ENCODE measurements at places on chromosomes 4 and X.

GRCh38 chr4:137124278-137124932 lies 407.9 kb downstream of the PCDH18 start:
- DNase-seq: peak; percentile 75

DNA sequence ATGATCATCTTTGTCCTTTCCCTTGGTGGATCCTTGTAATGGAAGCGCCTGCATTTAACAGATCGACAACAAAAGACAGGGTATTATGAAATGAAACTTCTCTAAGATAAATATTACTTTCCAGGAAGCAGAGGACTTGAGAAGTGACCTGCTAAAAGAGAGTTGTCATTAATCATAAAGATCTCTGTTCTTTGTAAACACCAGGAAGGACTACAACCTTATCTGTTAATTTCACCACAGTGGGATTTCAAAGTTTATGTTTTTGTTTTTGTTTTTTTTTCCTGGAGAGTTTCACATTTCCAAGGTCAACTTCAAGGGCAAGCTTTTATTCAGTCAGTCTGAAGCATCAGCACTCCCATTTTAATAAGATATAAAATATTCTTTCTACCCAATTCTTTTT lies 170.9 kb downstream of the RCHY1 start:
- DNase-seq: no peak

- no peak for DNase-seq
Measured at GRCh38 chr4:106775636-106776035, 260.5 kb downstream of the DKK2 start.

DNA sequence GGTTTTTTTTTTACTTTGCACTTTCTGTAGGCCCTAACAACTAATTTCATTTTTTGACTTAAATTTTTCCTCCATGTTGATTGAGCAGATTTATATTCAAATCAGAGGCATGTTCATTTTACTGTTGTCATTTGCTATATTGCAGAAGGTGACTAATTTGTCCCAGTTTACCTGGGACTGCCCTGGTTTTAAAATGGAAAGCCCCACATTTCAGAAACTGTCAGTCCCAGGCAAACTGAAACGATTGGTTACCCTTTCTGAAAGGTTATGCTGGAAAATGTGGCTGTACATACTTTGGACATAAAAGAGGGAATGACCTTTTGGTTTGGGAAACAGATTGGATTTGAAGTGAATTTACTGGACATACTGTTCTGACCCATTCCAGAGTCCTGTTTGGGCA lies 160.0 kb downstream of the SPCS3 start:
- DNase-seq: no peak

DNA sequence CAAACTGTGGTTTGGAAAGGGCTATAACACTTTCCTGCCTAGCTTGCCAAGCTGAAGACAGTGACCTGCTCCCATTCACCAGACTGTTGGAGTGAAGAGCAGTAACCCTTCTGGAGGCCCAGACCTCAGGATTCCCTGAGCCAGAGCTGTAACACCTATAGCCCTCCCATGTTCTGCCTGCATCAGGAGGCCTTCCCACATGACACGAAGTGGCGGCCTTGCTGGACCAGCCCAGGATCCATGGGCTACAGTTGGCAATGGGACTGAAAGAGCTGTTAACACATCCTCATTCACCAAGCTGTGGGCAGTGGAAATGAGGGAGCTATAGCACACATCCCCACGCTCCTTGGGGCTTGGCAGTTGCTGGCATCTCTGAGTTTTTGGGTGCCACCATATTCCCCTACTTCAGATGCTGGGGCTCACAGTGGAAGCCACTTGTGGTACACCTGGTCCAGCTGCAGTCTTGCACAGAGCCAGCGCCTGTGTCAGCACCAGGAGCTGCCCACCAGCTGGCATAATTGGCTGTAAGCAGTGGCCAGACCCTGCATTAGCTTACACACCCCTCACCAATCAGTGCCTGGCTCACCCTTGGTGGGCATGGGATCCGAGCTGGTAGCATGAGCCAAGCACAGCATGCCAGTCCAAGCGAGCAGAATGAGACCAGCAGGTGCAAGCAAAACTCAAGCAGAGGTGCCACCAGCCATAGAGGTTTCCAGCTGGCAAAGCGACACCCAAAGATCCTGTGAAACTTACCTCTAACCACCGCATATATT lies 1029.3 kb downstream of the TECRL start:
- DNase-seq: no peak

DNA sequence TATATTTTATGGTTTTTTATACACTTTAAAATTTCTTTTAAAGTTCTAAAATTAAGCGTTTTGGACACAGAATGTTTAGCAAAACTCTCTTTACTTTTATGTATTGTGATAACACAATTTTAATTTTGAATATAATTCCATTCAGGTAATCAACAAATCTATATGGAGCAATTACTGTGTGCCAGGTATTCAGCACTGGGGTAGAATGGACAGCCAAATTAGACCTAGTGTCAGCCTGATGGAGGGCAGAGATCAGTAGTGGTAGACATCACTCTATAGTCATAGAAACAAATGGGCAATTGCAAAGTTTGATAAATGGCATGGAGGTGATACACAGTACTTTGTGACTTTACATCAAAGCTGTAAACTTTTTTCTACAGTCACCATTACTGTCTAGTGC lies 41.8 kb upstream of the UNC5C start:
- no peak for DNase-seq

DNA sequence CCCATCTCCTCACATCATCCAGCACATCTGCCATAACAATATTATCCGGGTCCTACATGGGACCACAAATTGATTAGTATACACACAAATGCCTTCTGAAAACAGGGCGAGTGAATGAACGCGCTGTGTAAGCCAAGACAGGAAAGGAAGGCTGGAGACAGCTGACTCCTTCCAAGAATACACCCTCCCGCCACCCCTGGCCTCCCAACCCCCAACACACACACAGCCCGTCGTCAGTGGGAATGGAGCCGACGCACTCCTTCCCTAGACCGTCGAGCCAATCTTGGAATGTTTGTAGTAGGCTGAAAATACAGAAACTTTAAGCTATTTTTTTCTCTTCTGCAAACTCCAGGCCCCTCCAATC lies 319 bp upstream of the MAGEH1 start:
- no peak for DNase-seq

- DNase-seq: no peak
Measured at GRCh38 chrX:23779025-23779424, 3.9 kb upstream of the SAT1 start.

GRCh38 chrX:136336623-136337022 lies 35.9 kb downstream of the ADGRG4 start:
- no peak for DNase-seq

DNA sequence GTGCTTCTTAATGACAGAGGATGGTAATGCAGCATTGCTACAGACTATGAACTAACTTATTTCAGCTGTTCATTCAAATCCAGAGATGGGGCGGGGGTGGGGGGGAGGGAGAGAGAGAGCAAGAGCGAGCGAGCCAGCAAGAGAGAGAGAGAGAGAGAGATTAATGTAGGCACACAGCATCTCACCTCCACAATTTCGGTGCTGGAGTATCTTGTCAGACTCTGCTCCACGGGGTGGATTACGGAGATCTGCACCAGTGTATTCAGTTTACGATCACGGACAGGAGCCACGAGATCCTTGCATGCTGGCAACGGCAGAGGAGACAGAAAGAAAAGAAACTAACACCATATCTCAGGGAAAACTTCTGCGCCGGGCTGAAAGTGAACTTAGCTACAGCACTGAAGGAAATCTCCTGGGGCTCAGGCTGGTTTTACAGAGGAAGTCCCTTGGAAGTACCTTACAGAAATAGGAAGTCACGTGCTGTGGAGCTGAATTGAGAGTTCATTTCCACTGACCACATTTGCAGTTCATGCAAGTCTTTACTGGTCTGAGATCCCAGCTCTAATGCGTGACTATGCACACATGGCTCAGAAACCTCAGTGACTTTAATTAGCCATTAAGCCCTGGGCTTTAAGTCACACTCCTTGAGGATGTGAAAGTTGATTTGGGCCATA lies 440.9 kb downstream of the INPP4B start:
- no peak for DNase-seq

DNA sequence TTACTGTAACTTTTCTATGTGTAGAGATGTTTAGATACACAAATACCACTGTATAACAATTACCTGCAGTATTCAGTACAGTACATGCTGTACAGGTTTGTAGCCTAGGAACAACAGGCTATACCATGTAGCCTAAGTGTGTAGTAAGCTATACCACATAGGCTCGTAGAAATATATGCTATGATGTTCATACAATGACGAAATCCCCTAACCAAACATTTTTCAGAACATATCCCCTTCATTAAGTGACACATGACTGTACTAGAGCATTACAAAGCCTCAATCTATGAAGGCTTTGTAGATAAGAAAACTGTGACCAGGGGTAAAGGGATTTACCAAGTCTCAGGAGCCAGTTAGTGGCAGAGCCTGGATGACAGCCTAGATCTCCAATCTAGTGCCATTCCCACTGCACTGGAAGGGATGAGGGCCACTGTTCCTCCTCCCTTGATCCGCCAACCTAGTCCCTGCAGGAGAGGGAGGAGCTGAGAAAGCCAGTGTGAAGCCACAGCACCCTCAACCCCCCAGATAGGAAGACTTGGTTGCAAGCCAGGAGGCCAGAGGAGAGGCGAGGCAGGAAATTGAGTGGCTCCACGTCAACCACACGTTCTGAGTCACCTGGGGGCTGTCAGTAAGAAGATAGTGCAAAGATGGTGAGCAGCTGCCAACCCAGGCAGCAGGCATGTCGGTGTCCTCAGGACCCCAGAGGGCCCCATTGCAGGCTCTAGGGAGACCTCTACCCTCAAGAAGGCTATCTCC lies 227.7 kb downstream of the BCOR start:
- DNase-seq: no peak

- DNase-seq: no peak
Measured at GRCh38 chr4:5821665-5822358, 71.1 kb downstream of the CRMP1 start.

DNA sequence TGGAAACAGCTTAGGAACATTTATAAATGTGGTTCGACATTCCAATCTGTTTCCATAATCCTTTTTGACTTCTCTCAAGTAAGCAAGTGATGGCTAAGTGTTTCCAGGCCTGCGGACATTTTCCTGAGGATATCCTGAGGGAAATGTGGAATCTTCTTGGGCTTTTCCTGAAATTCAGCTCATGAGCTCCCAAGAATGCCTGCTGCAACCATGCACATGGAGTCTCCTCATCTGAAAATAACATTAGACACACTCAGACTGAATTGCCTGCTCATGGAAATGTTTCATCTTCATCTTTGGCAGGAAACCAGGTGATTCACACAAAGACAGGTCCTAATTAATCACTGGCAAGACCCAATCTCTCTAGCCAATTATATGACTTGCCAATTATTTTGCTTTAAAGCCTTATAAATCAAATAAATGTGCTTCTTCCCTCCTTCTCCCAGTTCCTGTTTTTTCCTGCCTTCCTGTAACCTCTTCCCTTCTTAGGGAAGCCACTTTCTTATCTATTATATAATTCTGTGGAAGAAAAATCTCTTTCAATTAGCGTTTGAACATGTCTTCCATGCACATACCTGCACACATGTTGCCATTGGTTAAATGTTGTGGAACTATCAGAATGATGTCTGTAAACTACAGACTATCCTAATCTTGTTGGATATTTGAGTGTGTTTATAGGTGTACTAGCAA lies 104.6 kb upstream of the MXRA5 start:
- no peak for DNase-seq

DNA sequence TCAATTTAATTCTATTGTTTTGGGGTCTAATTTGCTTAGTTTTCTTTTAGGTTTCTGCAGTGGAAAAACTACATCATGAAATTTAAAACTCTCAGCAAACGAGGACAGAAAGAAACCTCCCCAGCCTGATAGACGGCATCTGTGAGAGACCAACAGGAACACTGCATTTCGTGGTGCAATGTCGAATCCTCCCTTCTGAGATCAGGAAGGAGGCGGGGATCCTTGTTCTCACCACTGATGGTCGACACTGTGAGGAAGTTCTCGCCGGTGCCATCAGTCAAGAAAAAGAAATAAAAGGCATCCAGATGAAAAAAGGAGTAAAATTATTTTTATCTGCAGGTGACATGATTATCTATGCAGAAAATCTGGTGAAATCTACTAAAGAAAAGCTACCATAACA lies 16.5 kb downstream of the GAK start:
- DNase-seq: no peak

DNA sequence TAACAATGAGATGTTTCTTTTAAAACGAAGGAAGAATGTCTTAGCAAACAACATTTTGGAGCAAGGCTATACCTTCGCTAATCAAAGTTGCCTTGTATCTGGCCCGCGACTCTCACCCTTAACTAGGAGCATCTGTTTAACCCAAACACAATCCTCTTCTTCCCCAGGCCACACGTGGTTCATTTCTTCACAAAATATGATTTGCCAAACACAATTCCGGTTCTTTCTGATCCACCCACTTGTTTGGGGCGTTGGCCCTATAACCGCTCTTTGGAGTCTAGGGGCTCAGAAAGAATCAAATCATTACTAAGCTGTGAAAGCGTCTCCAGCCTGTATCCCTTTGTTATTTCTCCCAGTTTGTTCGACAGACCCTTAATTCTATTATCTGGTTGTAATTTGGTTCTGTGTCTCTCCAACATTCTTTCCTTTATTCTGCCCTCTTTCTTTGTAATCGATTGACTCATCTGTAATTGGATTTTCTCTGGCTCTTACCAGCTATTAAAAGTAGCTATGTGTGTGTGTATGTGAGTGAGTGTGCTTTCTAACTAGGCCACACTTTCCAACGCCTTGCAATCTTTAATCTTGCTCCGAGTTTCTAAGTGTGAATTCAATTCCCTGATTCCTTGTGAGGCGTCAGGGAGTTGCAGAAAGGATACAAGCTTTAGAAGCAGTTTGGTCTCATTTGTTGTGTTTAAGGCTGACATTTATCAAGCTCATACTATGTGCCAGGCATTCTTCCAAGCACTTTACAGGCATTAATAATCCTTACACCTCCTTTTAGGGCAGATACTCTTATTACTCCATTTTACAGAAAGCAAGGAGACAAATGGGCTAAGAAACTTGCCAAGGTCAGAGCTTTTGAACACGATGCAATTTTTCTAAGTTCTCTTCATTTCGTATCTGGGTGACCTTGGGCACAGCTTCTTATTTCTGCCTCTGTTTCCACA lies 138.6 kb upstream of the CPEB2 start:
- DNase-seq: no peak
